ENCODE measurements at places on chromosomes 11 and 22.

DNA sequence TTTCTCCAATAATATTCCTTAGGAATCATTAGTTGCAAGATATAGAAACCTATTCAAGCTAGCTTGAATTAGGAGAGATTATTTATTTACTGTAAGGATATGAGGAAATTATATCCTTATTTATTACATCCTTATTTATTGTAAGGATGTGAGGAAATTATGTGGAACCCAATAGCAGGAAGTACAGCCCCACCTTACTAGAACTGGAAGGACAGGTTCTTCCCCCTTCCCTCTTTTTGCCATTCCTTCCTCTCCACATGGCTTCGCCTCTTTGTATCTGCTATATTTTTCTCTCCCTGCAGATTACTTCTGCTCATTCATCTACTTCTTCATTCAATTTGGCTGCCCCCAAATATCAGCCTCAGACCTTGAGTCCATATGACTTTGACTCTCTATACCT is 49.5 kb upstream of the B3GNT6 start:
- no peak for DNase-seq

- no peak for DNase-seq
These were observed 2.4 kb upstream of the MYBPC3 start for GRCh38 chr11:47354913-47355282.

DNA sequence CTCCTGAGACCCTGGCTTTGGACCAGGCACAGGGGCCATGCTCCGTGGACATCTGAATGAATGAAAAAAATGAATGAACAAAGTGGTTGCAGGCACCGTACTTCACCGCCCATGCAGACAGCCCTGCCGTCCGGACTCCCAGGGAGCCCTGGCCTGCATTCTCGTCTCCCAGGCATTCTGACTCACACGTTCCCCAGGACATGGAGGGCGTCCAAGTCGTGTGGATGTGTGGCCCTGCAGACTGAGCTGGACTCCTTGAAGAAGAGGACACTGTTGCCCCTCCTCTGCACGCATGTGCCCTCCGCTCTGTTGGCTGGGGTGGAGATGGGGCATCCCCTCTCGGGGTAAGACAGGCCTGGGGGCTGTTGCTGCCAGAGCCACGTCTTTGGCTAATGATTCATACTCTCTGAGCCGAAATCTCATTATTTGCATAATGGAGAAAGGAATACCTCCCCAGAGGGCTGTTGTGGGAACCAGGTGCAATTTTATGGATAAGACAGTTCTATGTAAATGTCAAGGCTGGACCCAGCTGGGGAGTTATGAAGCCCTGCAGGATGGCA is 49.7 kb downstream of the RTL6 start:
- no peak for DNase-seq

DNA sequence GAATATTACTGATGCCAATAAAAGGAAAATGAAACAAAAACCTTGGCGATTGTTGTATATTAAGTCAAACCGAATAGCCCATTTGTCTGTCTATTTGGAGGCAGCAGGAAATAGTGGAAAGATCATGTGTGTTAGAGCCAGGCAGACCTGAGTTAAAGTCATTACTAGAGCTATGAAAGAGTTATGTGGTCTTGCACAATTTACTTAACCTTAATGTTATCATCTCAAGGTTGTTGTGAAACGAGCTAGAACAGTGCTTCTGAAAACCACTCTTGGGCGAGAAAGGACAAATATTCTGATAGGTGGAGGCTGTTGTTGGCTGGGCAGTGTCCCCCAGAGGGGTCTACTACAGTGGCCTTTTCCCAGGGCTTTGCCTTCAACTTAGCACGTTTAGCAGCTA is 60.0 kb upstream of the NUP160 start:
- no peak for DNase-seq

- no peak for DNase-seq
These were observed 32.1 kb downstream of the MTMR3 start for GRCh38 chr22:29914991-29915533.

- DNase-seq: no peak
These were observed 31.5 kb downstream of the CYP2R1 start for GRCh38 chr11:14860511-14860910.

- no peak for DNase-seq
These were observed 1178.6 kb downstream of the BRD1 start for GRCh38 chr22:48649031-48649430.

GRCh38 chr11:78784321-78785061 is 209.8 kb upstream of the NARS2 start:
- DNase-seq: no peak

- no peak for DNase-seq
These were observed 36.2 kb downstream of the DLG2 start for GRCh38 chr11:85590848-85591483.

DNA sequence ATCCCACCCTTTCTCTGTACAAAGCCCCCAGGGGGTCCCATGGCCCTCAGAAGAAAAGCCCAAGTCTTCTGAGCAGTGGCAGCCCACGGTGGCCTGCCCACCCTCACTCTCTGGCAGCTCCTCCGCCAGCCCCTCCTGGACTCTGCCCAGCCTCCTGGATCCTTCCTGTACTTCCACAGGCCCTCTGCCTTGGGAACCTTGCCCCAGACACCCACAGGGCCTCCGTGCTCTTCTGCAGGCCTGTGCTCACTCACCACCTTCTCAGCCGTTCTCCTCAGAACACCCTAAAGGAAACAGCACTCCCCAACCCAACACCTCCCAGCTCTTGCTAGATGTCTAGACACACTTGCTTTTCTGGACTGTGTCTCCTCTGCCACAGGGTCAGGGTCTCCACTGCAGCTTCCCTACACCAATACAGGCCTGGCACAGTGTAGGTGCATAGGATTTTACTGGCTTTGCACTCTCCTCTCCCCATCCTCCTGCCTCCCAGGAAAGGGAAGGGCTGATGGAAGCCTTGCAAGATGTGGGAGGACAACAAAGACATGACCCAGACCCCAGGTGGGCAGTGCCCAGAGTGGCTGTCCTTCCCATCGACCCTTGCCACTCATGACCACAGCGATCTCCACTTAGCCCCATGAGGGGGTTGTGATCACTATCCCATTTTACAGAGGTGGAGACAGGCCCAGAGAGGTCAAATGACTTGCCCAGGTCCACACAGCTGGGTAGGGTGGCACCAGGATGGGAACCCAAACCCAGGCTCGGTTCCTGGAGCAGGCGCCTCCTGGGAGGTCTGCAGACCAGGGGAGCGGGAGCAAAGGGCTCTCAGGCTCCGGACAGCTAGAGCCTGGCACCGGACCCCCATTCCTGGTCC is 2.0 kb downstream of the SCARF2 start:
- no peak for DNase-seq

DNA sequence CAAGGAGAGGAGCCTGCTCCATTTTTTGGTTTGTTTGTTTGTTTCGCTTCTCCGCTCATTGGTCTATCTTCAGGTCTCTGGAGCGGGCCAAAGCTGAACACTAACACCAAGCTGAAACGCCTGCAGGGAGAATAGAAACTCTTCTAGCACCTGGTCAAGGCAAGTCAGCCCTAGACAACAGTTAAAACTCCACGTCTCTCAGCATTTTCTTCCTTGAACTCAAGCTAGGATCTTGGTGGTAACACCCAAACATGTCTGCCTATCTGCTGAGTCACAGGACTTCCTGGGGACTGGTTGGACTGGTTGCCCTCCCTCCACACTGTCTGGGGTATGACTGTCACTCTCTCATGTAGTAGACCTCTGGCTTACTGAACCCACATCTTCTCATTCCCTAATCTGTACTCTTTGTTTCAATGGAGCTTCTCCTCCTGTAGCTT is 23.9 kb upstream of the RBFOX2 start:
- no peak for DNase-seq

GRCh38 chr11:953512-953911 is 27.8 kb downstream of the AP2A2 start:
- DNase-seq: no peak

- no peak for DNase-seq
These were observed 799.6 kb upstream of the ARHGAP42 start for GRCh38 chr11:99887481-99887880.

GRCh38 chr22:44870021-44870420 is 117.6 kb downstream of the ARHGAP8 start:
- no peak for DNase-seq
